ENCODE measurements at places on chromosomes 13 and 19. TPM values are rescaled to one million over a fixed set of nuclear protein-coding genes. Genes with fewer than 3 reads are reported as not detected.
A peak's percentile ranks its signal among the peaks of the same experiment; 100 is the strongest.

The OR7A10 gene
- polyA plus RNA-seq: not detected

The C19orf73 gene
- 1.7 TPM for polyA plus RNA-seq

The ARHGAP45 gene
- 1.5 TPM for polyA plus RNA-seq

The AMH gene
- polyA plus RNA-seq: 12.7 TPM

The MBD3L1 gene
- polyA plus RNA-seq: not detected

The SLC25A41 gene
- 0.22 TPM for polyA plus RNA-seq

DNA sequence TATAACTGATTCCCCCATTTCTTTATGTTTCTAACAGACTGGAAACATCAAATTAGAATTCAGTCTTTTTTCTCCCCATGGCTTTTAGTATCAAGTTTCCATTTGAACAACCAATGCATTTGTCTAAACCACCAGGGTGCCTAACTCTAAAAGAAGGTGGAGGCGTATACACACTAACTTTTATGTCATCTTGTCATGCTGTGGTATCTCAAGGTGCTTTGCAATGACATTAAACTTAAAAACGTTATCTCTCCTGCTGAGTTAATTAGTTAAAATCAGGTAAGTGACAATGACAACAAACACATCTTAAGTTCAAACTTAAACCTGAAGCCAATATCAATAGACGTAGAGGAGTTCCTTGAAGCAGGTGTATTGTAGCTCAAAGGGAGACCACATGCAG is 1001.7 kb downstream of the PCDH17 start:
- no peak for DNase-seq

DNA sequence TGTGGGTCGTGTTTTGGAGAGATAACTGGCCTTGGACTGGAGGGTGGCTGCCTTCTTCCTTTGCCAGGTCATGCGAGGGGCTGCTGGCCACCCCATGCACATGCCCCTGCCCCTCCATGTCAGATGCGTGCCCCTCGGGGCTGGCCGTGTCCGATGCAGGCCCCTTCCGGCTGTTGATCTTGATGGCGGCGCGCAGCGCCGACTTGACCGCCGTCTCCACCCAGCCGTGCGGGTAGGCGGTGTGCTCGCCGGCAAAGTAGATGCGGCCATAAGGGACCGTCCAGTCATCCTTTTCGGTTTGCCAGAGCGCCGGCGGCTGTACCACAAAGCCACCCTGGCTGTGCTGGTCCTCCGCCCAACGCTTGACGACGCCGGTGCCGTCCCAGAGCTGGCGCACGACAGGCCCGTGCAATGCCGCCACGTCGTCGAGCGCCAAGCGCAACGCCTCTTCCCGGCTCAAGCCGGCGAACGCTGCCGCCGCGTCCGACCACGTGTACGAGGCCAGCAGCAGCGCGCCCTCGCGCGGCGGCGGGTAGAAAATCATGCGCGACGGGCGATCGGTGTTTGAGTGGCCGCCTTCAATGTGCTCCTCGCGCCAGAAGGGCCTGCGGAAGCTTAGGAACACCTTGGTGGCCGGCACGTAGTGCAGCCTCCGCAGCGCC is 6.9 kb downstream of the IL4I1 start:
- peak; percentile 61 for DNase-seq

DNA sequence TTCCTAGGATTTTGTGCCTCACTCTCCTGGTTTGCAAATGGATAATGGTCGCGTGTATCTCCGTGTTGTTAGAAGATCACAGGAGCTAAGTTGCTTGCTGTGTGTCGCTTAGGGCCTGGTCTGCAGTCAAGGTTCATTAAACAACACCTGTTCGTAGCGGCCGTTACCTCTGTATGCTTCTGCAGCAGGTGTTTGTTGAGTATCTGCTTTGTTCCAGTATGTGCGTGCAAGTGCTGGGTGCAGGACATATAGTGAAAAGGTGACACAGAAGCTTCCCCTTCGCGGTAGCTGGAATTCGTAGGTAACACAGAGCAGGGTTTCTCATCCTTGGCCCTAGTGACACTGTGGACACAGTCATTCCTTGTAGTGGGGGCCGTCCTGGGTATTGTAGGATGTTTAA is 5.4 kb downstream of the MED25 start:
- no peak for DNase-seq

DNA sequence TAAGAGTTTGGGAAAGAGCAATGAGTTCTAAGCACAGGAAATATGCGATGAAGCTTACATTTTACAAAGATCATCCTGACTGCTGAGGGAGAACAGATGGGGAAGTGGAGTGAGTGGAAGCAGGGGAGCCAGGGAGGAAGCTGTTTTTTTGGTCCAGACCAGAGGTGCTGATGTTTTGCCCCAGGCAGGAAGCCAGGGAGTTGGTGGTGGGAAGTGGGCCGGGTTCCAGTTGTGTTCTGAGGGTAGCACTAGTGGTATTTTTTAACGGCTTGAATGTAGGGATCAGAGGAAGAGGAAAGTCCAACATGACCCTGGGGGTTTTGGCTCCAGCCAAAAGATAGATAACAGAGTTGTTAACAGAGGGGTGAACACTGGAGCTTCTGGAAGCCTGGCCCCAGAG is 20.7 kb upstream of the OLFM4 start:
- DNase-seq: no peak

- DNase-seq: no peak
These were observed 34.1 kb upstream of the SERPINE3 start for GRCh38 chr13:51305271-51305967.

- no peak for DNase-seq
These were observed 4.3 kb upstream of the UTP14C start for GRCh38 chr13:52020191-52020590.

- DNase-seq: no peak
These were observed 511.8 kb upstream of the SLITRK1 start for GRCh38 chr13:84393981-84394625.

GRCh38 chr13:61695147-61695546 is 279.5 kb upstream of the PCDH20 start:
- DNase-seq: no peak

DNA sequence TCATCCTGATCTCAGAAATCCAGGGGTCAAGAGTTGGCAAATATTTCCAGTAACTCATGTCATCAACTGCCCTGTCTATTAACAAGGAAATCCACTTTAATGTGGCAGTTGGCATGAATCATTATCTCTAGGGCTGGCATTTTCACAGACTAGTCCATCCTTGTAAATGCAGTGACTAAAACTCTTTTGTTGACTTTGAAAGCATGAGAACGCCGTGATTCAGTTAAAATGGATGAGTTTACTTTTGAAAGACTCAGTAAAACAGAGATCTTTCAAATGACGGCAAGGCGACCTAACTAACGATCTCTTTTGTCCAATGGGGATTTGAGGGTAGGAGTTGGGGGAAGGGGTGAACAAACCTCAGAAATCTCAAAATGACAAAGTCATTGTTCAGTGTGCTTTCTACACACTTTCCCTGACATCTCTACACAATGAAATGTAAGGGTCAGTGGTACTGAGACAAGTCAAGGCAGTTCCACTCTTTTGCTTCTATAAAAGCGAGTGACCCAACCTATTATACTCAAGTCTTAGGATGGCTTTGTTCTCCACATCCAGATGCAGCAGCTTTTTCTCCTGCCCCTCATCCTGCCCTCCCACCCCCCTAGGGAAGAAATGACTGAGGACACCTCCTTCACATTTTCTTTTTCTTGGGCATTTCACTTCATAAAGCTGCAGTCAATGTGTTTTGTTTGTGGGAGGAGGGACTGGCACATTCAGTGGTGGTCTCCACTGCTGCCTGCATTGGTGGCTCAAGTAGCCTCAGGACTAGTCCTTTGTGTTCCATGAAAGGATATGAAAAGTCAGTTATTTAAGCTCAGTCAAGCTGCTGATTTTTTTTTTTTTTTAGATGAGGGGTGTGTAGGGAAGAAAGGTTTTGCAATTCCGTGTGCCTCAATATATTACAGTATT is 200.5 kb downstream of the ABCC4 start:
- peak; percentile 66 for DNase-seq

DNA sequence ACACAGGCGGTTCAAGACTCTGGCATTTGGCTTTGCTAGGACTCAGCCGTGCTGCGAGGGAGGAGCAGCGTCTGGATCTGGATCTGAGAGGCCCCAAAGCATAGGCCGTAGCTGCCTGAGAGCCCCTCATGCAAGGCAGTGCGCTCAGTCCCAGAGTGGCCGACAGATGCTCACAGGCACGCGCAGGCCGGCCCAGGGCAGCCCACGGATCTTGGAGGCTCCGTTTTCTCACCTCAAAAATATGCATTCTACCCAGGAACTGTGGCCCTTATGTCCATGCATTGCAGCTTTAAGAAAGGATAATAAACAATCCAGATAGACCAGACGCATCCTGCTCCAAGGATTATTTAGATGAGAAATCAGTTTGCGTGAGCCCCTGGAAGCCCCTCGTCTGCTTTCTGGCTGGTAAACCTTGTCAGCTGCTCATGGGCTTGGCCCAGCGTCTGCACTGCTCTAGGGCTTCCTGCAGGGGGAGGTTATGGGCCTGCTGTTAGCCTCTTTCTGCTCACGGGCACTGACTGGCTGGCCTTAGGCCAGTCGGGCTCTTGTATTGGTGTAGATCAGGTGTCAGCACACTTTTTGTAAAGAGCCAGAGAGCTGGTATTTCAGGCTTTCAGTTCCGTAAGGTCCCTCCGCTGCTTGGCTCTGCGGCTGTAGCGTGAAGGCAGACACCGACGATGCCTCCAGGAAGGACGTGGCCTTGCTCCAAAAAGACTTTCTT is 24.2 kb downstream of the TEX29 start:
- no peak for DNase-seq

DNA sequence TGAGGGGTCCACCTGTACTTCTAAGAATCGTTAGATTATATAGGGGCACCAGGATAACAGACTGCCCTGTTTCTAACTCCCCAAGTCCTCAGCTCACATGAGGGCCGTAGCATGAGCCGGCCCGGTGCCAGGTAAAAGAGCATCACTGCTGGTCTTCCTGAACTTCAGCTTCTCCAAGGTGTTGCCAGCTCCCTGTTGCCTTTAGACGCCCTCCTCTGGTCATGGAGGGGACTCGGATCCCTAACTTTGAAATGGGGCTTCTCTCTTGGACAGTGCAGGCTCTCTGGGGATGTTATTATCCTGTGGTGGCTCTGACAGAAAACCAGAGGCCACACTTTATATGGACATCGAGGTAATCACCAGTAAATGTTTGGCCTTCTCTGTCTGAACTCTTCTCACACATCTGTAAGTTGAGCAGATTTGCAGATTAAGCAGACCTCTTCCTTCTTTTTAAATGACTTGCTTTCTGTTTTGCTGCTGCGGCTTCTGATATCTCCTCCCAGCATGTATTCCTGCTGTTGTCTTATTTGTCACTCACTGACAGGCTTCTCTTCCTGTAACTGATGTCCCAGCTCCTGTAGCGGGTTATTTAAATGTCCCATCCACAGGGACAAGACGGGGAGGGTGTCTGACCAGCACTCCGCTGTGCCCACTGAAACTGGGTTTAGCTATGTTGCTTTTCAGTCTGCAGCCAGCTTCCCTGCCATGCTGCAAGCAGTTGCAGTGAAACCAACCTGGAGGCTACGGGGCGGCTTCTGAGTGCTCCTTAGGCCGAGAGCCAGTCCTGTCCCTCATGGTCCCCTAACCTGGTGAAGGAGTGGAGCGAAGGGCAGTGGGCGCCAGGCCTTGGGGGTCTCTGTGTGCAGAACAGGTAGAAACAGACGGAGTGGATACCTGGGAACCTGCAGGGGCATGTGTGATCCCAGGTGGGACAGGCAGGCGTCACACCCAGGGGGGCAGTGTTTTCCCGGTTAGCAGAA is 39.2 kb downstream of the TSSK6 start:
- peak; percentile 44 for DNase-seq

GRCh38 chr13:64332048-64332447 is 2898.1 kb downstream of the PCDH9 start:
- no peak for DNase-seq

- peak; percentile 61 for DNase-seq
These were observed 7.4 kb upstream of the SLITRK6 start for GRCh38 chr13:85806553-85807175.

DNA sequence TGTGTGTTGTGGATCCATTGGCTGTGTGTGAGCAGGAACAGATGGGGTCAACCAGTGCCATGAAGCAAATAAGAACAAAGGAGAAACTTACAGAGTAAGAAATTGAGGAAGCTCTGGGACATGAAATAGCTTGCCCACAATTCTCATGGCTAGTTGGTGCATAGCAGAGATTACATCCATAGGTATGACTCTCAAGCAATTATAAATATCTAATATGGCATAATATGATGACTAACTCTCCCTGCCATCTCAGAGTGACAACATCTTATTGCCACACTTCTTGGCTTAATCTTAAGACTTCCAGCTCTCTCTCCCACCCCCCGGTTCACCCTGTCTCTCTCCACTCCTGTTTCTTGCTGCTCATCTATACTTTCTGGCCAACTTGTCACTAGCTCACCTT is 53.3 kb downstream of the OXGR1 start:
- DNase-seq: no peak

GRCh38 chr13:34637138-34637537 is 304.9 kb upstream of the NBEA start:
- no peak for DNase-seq

DNA sequence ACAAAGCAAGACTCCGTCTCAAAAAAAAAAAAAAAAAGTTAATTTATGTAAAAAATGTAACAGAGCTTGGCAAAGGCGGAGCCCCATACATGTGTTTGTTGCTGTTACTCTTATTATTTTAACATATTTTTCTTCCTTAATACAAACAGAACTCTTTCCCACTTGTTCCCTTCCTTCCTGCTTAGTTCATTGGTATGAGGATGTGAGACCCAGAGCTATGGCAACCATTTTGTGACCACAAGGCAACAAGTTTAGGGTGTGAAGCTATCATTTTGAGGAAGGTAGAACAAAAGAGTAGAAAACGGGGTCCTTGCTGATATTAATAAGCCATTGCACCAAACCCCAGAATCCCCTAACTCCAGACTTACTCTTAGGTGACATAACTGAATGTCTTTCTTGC is 5.4 kb downstream of the IFNL1 start:
- DNase-seq: no peak

DNA sequence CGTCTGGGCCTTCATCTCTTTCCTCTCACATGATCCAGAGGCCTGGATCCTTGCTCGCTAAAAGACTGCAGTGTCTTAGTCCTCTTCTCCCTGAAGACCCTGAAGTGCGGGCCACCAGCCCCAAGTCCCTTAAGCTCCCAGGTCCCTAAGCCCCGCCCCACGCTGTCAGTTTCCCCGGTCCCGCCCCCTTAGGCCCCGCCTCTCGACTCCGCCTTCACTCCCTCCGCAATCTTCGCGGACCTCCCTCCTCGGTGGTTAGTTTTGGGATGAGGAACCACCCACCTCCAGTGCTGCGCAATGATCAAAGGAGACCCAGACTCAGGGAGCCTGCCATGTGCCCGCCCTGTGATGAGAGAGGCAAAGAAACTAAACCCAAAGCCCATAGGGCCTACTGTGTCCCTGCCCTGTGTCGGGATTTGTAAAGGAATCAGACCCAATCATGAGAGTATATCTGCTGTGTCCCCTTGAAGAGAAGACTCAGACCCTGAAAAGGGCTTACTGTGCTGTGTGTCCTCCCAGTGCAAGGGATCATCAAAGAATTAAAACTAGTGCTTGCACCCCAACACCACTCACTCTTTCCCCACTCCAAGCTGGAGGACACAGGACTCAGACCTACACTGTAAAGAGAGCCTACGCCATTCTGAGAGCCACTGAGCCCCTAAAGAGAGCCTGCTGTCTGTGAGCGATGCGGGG is 3.0 kb upstream of the COX6B1 start:
- peak; percentile 81 for DNase-seq

- no peak for DNase-seq
These were observed 1.6 kb upstream of the ZNF8 start for GRCh38 chr19:58277197-58277596.

All from A549 (cell line).